IMR-90 (cell line): ENCODE measurements at places on chromosomes 7 and 10. TPM values are rescaled to one million over a fixed set of nuclear protein-coding genes. Genes with fewer than 3 reads are reported as not detected.

The GATA3 gene
- under 0.01 TPM in 1 of 2 replicates, not detected in the other for total RNA-seq

The PLXNA4 gene
- total RNA-seq, result under 0.01 TPM in 2 replicates

The VSTM4 gene
- 2.5 and 2.9 TPM in 2 replicates for total RNA-seq

The IMMP2L gene
- 9.3 and 9.7 TPM in 2 replicates for total RNA-seq

The AKR1B1 gene
- 72.2 and 90.9 TPM in 2 replicates for total RNA-seq
